ENCODE measurements at places on chromosomes 16 and 17.
A peak's percentile ranks its signal among the peaks of the same experiment; 100 is the strongest.

GRCh38 chr16:82451449-82451848, 175.3 kb upstream of the CDH13 start:
- no peak for DNase-seq

GRCh38 chr16:684961-685696, 995 bp upstream of the JMJD8 start:
- DNase-seq, result no peak

DNA sequence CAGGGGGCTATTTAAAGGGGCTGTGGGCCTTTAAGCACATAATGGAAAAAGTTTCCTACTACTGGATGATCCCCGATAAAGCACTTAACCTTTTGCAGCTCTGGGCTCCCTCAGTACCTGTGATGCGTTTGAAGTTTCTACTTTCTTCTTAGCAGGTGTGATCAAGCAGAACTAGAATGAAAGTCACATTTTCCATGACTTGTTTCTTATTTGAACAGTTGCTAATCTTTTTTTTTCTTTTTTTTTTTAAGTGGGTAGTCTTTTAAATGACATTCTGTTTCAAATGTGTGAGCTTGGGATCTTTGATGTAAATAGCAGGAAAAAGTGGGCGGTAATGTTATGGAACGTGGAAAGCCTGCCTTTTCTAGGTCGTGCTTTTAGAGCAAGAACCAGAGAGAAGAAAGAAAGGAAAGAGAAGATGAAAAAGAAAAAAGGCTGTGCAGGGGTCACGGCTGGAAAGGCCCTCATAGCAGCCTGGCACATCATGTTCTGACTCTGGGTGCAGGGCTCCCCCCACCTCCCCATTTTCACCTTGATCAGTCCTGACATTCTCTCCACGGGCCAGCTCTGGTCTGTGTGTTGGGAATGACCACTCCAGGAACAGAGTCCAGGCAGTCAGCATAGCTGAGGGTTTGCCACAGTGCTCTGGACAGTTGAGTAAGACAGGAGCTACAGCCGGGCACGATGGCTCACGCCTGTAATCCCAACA, 150.6 kb downstream of the CLEC16A start:
- DNase-seq, result no peak

DNA sequence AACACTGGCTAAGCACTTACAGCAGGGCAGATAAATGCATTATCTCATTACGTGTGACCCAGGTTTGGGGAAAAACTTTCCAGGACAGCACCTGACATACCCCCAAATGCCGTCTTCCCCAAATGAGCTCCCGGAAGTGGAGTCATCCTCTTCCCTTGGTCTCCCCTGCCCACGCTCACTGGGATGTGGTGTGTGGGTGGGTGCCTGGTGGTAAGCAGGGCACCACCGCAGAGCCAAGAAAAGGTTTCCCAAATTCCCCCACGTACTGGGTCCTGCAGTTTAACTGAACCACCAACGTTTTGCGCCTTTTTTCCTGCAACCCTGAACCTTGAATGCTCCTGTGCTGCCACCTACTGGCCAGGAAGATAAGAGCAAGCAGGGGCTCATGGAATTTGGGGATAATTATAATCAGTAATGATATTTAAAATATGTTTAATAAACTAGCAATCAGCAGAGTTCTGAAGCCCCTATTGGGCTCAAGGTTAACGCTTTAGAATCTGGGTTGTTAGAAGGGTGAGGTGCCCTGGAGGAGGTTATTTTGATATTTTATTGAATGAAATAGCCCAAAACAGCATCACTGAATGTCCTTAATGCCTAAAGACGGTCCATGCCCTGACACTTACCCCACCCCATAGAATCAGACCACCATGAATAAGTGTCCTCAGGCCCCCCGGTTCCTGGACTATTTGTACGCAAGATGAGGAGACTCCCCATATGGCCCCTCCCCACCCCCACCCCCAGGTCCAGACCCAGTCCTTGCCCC, 8.0 kb downstream of the SPPL2C start:
- DNase-seq, result peak; percentile 86

- DNase-seq, result no peak
Measured at GRCh38 chr17:39183045-39183444, 14.4 kb downstream of the CACNB1 start.

Measured in H1 (cell line).